ENCODE measurements at places on chromosomes 13 and 19.

DNA sequence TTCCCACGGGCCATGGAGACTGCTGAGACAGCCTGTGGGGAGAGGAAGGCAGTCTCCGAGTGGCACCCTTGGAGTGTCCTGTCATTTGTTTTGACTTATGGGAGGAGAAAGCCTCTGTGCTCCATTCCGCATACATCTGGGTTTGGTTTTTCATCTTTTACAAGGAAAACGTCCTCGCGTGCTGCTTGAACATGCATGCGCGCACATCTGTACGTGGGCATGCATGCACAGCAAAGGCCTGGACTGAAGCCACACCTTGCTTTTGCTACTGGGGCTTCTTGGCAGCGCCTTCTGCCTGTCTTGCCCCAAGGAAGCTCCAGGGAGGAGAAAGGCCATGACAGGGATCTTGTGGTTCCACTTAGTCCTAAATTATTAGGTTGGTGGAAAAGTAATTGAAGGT lies 44.0 kb downstream of the SUGP2 start:
- DNase-seq, result no peak

- peak; percentile 65 for DNase-seq
These were observed 120.8 kb upstream of the ZNF507 start for GRCh38 chr19:32224371-32225244.

DNA sequence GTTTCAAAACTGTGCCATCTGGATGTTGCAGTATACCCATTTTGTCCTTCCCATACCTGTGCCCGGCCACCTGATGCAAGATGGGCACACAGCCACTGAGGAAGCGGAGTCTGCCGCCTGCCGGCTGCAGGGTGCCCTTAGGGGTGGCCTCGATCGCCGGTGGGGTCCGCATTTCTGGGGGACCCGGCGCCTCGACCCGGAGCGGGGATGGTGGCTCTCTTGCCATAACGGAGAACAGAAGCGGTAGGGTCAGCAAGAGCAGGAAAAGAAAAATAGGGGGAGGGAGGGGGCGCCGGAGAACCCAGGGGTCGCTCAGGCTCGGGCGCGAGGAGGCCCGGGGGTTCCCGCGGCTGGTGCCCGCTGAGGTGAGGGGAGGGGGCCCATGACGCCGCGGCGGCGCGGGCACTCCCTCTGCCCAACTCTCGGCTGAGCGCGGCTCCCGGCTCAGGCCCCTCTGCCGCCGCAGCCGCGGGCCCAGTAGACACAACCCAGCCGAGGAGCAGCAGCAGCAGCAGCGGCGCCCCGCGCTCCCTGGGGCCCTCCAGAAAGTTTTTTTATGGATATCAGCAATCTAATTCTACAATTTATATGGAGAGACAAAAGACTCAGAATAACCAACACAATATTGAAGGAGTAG lies 13.8 kb upstream of the CYP4F2 start:
- no peak for DNase-seq

- DNase-seq, result no peak
These were observed 7.6 kb downstream of the COL4A2 start for GRCh38 chr13:110314516-110315245.

DNA sequence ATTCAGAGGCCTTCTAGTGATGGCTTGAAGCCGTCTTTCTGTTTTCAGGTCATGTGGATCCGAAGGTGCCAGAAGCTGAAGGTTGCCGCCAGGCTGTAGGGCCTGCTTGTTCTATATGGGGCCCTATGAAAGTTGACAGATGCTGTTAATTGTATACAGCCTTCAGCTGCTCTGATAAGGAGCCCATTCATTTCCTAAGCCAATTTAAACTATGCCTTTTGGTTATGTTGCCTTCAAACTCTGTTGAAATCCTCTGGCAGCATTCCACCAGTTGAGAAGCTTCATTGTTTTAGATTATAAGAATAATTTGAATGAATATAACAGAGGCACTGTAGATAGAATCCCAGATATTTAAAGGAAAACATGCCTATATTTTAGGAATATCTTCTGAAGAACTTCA lies 34.4 kb downstream of the RAP2A start:
- DNase-seq, result no peak

GRCh38 chr13:106625578-106625977 lies 57.6 kb upstream of the ARGLU1 start:
- DNase-seq, result no peak

GRCh38 chr13:112347986-112348385 lies 28.2 kb upstream of the SPACA7 start:
- DNase-seq, result no peak

- no peak for DNase-seq
These were observed 1.6 kb downstream of the SOHLH2 start for GRCh38 chr13:36212789-36213188.

DNA sequence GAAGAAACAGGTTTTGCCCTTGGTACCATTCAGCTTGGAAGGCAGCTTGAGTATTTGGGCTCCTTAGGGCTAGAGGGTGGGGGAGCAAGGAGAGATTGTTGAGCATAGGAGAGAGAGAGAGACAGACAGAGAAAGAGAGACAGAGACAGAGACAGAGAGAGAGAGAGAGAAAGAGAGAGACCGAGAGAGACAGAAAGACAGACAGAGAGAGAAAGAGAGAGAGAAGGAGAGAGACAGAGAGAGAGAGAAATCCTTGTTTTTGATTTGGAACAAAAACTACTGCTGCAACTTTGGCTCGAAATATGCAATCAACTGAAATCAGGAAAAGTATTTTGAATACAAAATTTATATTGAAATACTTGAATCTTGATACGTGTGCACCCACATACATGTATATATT lies 85.8 kb upstream of the ZNF536 start:
- no peak for DNase-seq

GRCh38 chr13:94362411-94362909 lies 117.0 kb downstream of the DCT start:
- DNase-seq, result peak; percentile 62

DNA sequence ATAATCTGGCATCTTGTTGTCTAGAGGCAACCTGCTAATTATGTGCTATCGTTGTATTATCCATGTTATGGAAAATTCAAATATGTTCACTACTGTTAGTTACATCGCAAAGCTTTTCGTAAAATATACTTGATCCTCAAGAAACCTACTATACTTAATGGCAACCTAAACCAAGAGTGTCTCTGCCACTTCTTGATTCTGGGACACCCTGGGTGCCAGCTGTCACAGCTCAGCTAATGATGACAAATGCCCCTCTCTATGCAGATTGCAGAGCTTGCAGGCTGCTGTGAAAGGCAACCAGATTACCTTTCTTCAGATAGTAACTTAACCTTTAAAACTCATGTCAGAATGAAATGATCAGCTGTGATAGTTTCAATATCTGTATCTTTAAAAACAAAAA lies 8.9 kb upstream of the MAB21L1 start:
- DNase-seq, result no peak

DNA sequence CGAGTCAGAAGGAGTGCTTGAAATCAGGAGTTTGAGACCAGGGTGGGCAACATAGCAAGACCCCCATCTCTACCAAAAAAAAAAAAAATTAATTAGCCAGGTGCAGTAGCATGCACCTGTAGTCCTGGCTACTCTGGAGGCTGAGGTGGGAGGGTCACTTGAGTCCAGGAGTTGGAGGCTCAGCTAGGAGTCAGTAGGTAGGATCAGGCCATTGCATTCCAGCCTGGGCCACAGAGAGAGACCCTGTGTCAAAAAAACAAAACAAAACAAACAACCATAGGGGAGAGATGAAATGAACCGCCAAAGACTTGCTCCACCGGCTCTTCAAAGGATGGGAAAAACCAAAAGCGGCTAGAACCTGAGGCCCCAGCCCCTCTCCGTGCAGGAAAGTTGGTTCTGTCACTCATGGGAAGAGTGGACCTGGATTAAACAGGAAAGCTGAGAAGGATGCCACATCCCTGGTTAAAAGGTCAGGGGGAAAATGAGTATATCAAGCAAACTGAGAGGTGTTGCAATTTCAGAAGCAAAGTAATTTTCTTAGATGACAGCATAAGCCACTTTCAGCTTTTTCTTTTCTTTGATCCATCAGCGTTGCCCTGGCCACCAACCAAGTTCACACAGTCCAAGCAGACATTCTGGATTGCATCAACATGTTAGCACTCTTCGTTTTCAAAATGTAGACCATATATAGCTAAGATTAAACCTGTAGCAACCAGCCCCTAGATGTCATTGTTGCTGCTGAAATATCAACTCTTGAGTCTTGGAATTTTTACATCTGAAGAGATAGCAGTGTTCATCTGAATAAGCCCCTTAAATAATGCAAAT lies 8.9 kb upstream of the ZNF507 start:
- DNase-seq, result no peak

- no peak for DNase-seq
These were observed 66.8 kb upstream of the MED4 start for GRCh38 chr13:48161530-48162179.

DNA sequence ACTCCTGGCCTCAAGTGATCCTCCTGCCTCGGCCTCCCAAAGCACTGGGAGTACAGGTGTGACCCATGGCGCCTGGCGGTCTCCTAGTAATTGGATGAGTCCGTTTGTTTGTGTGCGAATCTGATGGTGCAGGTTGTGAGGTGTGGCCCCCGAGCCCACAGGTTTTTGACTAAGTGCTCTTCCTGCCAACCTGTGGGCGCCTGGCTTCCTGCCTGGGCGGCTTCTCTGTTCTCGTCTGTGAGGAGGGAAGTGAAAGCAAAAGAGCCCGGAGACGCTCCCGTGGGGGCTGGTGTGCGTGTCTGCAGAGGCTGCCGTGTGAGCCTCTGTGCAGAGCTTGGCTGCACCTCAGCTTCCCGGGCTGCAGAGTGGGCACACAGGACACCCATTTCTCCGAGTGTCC lies 10.0 kb downstream of the ARHGAP45 start:
- DNase-seq, result peak; percentile 90

GRCh38 chr13:45209229-45209628 lies 8.4 kb upstream of the KCTD4 start:
- no peak for DNase-seq

- DNase-seq, result no peak
These were observed 165.0 kb downstream of the TM9SF2 start for GRCh38 chr13:99666146-99666805.

- DNase-seq, result no peak
These were observed 10.3 kb upstream of the MYCBP2 start for GRCh38 chr13:77337159-77337558.

DNA sequence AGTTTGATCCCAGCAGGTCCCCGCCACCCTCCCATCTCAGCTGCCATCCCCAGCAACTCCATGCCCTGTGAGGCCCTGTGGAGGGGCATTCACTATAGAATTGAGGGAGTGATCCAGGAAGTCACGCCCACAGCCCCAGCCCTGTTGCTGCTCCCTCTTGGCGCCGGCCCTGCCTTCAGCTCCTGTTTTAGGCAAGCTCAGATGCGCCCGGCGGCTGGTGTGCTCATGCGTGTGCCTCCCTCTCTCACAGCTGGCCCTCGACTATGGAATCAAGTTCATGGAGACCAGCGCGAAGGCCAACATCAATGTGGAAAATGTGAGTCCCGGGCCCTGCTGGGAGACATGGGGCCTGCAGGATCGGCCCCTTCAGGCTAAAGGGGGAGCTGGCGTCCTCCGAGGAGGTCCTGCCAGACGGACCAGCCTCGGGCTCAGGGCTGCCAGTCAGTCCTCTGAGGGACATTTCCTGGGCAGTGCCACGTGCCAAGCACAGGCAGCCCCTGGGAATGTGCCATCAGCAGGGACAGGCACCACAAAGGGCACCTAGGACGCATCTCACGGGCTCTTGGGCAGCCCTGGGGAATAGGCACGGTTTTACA lies 15.6 kb upstream of the HSH2D start:
- DNase-seq, result no peak

- no peak for DNase-seq
These were observed 2.0 kb upstream of the MAB21L1 start for GRCh38 chr13:35478271-35479037.

GRCh38 chr19:55447421-55448174 lies 4.5 kb upstream of the SHISA7 start:
- DNase-seq, result no peak

DNA sequence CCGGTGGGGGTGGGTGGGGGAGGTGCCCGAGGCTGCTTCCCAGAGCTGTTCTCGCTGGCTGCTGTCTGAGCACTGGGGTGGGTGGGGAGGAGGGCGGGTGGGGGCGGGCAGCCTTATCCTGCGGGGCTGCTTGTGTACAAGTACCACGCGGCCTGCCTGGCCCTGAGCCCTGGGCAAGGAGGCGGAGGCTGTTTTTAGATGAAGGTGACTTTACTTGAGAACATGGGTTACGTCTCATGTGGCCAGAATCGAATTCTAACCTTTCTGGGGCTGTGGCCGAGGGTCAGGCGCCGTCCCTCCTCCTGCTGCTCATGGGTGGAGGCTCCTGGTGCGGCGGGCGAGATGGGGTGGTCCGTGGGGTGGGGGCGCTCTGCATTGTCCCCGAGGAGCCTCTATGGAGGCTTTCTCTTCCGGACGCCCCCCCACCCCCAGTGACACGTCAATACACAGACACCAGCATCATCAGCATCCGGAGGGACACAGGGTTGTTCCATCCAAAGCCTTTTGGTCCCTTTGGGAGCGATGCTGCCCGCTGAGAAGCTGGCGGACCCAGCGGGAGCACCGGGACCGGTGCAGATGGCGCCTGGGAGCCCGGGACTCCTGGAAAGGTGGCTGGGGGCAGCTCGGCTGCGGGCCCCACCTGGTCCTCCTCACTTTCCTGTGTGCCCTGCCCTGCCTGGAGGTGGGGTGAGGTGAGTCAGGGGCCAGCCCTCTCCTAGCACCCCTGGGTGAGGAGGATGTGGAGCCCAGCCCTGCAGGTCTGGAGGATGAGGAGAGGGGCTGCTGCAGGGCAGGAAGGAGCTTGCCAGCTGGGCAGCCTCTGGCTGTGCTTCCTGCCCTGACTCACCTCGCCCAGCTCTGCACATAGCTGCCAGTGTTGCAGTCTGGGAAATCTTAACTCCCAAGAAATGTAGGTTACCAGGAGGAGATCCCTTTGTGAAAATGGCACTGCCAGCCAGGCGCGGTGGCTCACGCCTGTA lies 3.4 kb downstream of the BSG start:
- no peak for DNase-seq

- no peak for DNase-seq
These were observed 508.4 kb upstream of the MIR17HG start for GRCh38 chr13:90839061-90839460.

GRCh38 chr13:45373162-45373547 lies 32.2 kb upstream of the TPT1 start:
- no peak for DNase-seq

DNA sequence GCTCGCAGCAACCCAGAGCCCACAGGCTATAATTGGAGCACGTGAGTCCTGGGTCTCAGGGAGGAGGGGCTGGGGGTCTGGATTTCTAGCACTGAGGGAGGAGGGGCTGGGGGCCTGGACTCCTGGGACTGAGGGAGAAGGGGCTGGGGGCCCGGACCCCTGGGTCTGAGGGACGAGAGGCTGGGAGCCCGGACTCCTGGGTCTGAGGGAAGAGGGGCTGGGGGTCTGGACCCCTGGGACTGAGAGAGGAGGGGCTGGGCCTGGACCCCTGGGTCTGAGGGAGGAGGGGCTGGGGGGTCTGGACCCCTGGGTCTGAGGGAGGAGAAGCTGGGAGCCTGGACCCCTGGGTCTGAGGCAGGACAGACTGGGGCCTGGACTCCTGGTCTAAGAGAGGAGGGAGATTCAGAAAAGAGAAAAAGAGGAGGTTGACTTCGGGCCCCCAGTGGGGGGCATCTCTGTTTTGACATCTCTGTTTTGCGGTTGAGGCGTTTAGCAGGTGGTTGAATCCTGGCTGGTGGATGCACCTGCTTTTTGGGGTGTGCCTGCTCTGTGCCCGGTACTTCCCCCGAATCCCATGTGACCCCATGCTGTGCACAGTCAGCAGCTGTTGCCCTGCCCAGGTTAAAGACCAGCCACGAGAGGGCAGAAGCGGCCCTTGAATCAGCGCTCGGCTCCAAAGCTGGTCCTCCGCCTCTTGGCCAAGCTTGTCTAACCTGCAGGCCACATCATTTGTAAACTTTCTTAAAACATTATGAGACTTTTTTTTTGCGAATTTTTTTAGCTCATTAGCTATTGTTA lies 10.5 kb downstream of the PVR start:
- peak; percentile 81 for DNase-seq
